ENCODE measurements at places on chromosomes 13 and 19.

DNA sequence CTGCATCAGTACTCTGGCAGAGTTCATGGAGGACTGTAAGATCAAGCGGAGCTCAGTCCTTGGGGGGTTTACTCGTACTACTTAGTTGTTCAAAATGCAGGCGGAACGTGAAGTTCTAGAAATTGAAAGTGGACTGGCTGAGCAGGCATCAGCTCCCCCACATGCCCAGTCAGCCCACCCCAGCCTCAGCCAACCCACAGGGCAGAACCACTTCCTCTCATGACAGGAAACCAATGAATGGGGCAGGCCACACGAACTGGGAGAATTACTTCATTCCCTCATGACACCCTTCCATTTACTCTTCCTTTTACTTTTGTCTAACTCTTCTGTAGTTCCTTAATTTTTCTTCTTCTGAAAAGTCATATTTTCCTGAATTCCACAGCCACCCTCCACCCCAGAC is 71.9 kb downstream of the FLT1 start:
- H3K36me3 ChIP-seq, result no peaks in the 10 kb centered on the region
- no peak overlapping the region for H3K27ac ChIP-seq
- no peak for DNase-seq
- no peak overlapping the region for H3K4me3 ChIP-seq
- no peaks in the 10 kb centered on the region for H3K27me3 ChIP-seq
- H3K4me1 ChIP-seq, result no peaks in the 10 kb centered on the region

DNA sequence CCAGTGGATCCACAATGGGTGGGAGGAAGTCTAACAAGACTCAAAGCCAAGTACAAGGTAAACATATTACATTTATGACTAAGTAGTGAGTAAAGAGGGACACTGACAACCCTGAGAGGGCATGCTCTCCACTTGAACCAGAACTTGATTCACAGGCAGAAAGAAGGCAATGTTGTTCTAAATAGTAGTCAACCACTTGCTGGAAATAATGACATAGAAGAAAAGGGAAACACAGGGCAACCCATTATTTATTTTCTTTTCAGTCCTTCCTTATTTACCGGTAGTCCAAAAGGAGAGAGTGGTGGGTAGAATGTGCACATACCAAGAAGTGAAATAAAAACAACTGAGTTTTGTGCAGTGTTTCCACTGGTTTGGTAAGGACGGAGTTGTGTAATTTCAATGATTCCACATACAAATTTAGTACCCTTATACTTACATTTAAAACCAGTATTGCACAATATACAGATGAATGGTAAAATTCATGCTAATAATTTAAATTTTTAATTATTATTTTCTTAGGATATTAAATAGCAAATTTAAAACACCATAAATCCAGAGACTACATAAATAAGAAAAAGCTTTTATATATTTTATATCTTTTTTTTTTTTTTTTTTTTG is 65.9 kb downstream of the ENOX1 start:
- H3K36me3 ChIP-seq, result no peaks in the 10 kb centered on the region
- H3K27ac ChIP-seq, result no peak overlapping the region
- no peak for DNase-seq
- no peaks in the 10 kb centered on the region for H3K27me3 ChIP-seq
- no peaks in the 10 kb centered on the region for H3K4me1 ChIP-seq
- no peak overlapping the region for H3K4me3 ChIP-seq

DNA sequence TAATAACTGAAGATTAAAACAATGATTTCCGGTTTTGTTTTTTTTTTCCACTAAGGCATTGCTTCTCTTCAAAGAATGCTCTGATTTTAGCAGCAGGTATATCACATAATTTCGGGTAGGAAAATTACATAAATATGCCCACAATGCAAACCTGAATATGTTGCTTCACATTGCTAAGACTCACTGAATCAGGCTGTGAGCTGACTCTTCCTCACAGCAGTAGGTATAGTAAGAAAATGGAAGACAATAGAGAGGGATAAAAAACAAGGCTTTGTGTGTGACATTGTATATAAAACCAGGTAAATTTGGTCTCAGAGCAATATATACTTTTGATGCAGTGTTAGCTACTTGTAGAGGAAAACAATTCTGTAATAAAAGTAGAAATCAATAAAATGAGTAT is 1355.0 kb downstream of the OLFM4 start:
- no peak overlapping the region for H3K4me3 ChIP-seq
- no peak overlapping the region for H3K27ac ChIP-seq
- H3K27me3 ChIP-seq, result no peaks in the 10 kb centered on the region
- no peaks in the 10 kb centered on the region for H3K4me1 ChIP-seq

DNA sequence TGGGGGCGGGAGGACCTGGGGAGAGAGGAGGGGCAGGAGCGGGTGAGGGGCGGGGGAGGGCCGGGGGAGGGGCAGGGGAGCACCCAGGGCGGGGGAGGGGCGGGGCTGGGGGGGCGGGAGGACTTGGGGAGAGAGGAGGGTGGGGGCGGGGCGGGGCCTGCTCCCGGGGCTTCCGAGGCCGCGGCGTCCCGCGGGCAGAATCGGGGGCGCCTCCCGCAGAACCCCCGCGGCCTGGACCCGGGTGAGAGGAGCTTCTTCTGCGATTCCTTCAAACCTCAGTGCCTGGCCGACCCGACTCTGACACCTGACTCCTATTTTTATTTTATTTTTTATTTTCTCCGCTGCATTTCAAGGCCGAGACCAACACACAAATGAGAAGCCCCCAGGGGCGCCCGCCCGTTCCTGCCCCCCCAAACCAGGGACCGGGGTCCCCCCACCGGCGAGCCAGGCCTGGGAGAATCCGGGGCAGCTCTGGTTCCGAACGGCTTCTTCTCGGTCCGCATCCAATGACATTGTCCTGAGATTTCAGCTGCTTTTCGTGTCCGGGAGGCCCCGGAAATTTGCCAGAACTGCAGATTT is 470 bp upstream of the GRTP1 start:
- H3K4me1 ChIP-seq, result no peaks in the 10 kb centered on the region
- H3K27me3 ChIP-seq, result no peaks in the 10 kb centered on the region
- H3K27ac ChIP-seq, result no peak overlapping the region
- DNase-seq, result no peak
- H3K36me3 ChIP-seq, result no peaks in the 10 kb centered on the region

DNA sequence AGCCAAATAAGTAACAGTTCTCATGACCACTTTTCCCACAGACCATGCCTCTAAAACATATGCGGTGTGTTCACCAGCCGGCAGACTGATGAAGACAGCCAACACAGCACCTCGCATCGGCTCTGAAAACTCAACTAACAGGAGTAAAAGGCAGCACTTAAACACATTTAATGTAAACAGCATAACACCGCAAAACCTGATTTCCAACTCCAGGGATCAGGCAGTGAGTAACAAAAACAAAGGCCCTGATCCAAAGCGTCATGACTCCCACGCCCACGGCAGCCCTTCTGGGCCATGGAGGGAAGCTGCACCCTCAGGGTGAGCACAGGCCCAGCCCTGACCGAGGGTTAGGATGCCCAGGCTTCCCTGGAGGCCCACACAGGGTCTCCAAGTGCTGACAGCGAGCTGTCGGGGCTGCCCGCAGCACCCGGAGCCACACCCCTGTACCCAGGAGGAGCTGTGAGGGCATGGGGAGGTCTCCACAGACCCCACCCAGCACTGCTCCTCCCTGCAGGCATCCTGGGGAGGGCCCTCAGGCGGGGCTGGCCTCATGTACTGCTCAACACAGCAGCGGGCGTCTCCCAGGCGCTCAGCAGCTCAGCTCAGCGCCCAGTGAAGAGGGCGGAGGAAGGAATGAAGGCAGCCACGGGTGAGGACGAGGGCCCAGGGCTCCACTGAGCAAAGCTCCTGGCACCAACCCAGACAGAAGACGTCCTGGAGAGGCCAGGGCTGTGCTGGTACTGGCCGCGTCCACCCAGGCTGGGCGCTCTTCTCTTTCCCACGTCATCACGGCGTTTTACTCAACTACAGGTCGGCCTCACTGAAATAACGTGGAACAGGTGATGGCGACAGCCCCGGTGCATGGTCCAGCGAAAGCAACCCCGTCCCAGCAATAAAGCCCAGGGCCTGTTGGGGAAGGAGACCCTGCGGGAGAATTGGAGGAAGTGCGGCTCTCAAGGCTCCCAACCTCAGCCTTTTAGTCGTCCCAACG is 53.7 kb downstream of the RASA3 start:
- no peak for DNase-seq
- H3K27me3 ChIP-seq, result no peaks in the 10 kb centered on the region
- no peaks in the 10 kb centered on the region for H3K36me3 ChIP-seq
- peaks cover 3% of the 10 kb centered on the region for H3K4me1 ChIP-seq
